MCF 10A (cell line): ENCODE measurements at places on chromosomes 2 and 18. TPM values are rescaled to one million over a fixed set of nuclear protein-coding genes. Genes with fewer than 3 reads are reported as not detected.
A peak's percentile ranks its signal among the peaks of the same experiment; 100 is the strongest.

The CHAC2 gene
- total RNA-seq, result 7.4 and 10.5 TPM in 2 replicates

The L3MBTL4 gene
- total RNA-seq, result not detected in 2 replicates

The SNTG2 gene
- total RNA-seq, result not detected in 2 replicates

The DPYSL5 gene
- total RNA-seq, result not detected in 2 replicates

DNA sequence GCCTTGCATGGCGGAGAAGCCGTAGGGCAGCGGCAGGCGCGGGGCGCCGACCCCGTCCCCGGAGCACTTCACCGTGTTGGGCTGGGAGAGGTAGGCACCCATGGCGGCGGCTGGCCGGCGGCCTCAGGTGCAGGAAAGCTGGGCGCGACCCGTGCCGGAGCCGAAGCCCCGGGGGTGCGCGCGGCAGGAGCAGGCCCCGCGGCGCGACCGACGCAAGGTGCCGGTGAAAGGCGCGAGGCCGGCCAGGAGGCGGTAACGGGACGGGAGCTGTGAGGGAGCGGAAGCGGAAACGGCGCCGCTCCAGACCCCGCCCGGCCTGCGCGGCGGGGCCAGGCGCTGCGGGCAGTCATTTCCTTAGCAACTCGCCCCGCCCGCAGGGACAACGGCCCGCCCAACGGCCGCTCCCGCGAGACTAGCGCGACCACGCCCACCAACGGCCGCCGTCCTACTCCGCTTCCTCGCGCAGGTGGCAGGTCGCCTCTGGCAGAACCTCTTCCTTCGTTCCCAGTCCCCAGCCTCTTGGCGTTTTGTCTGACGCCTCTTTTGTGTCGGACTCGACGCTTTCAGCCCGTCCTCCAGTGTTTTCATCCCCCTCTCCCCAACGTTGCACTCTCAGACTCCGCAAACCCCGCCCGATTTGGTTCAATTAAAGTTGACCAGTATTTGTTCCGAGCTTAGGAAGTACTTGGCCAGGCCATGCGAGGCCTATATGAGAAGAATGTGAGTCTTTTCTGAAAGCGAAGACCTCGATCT is at the start of gene PPM1G:
Gene PPM1G (minus strand): TSS at position 271 of the 753 bp plus-strand sequence. CDS start 169 bp downstream, at position 102.
- peak; percentile 91 for DNase-seq
